Stimulated activated CD4-positive, alpha-beta T cell treated with anti-CD3 and anti-CD28 coated beads, Interleukin-1b, Interleukin-23, amount 100 ng/mL, for 1 hour (primary cell): ENCODE measurements at places on chromosomes 3 and 15.

DNA sequence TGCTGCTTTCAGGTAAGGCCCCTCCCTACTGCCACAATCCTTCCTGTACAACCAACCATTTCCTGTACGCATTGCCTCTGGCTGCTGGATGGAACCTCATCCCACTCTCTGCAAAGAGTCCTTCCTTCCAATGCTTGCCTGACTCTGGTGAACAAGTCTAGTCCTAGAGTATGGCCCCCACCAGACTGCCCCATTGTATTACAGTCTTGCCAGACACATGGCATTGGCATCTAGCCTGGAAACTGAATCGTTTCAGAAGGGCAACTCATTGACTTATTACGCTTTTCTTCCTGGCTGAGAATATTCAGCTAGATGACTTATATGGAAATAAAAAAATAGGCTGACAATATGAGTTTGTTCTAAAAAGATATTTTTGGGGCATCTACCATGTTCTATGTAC is 170.3 kb downstream of the SUCLG2 start:
- no peak for DNase-seq

- no peak for DNase-seq
Measured at GRCh38 chr15:27807335-27807734, 291.8 kb downstream of the OCA2 start.

DNA sequence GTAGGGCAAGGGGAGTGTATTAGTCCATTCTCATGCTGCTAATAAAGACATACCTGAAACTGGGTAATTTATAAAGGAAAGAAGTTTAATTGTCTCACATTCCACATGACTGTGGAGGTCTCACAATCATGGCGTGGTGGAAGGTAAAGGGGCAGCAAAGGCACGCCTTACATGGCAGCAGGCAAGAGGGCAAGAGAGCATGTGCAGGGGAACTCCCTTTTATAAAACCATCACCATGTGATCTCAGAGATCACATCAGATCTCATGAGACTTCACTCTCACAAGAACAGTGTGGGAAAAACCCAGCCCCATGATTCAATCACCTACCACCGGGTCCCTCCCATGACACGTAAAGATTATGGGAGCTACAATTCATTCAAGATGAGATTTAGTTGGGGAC is 41.4 kb downstream of the SUMF1 start:
- DNase-seq: no peak

GRCh38 chr15:90716317-90716975 is 700 bp upstream of the BLM start:
- no peak for DNase-seq

- no peak for DNase-seq
Measured at GRCh38 chr3:62013951-62014350, 359.4 kb downstream of the FEZF2 start.

DNA sequence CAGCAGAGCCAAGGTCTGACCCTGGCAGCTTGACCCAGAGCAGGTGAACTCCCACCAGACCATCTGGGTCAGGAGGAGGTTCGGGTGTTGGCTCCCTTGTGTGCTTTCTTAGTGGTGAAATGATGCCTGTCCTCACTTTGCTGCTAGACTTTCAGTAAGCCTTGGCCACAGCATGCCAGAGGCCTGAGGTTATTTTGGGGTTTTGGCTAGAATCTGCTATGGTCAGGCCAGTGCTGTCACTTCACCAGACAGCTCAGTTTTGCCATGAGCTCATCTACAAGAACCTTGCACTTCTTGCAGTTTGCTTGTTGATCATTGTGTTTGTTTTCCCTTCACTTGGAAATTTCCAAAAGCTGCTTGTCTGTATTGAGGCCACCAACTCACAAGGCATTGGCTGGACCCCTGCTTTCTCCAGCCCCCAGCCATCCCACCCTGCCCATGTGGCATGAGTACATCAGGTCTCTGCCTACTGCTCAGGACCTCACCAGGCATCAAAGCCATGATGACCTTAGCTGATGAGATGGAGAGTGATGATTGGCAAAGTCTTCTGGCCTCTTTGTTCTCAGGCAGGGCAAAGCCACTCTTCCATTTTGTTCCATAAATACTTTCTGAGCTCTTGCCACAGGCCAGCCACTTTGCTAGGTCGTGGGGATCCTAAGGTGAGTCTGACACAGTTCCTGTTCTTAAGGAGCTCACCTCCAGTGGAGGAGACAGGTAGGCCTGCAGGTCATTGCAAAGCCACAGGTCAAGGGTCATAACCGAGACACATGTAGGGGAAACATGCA is 122.6 kb downstream of the ARNT2 start:
- no peak for DNase-seq

GRCh38 chr15:63463036-63463435 is 41.4 kb upstream of the USP3 start:
- DNase-seq: no peak

DNA sequence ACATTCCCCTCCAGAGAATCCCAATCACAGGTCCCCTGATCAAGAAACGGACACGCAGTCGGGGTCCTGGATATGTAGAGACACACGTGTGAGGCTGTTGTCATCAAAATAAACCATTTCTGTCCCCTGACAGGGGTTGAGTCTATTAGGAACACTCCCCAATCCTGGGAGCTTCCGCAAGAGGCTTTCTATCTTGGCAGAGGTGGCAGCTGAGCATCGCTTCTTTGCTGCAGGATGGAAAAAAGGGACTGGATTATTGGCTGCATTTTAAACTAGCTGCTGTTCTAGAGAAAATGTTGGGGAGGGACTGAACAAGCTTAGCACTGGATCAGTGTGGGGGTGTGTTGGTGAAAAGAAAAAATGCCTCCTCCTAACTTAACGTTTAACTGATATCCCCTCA is 2.5 kb upstream of the CNTN4 start:
- DNase-seq: no peak

GRCh38 chr3:55245351-55245750 is 241.8 kb downstream of the WNT5A start:
- DNase-seq: no peak

- DNase-seq: no peak
Measured at GRCh38 chr3:25782636-25782937, 656 bp downstream of the NGLY1 start.

DNA sequence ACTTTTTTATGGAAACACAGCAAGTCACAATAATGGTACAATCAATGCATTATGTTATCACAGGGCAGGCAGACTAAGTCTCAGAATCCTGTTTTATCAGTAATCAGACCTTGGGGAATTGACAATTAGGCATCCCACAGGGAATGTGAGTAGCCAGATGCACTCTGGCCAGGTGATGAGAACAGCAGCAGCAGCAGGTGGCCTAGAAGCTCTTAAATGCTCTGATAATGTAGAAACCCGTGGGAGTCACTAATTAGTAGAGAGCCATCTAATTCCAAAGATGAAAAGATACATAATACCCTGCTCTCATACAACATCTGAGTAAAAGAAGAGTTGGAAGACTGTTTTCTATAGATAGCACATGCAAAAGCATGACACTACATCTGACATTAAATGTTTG is 12.6 kb downstream of the CEP152 start:
- DNase-seq: no peak
